Fibroblast of the aortic adventitia (primary cell): ENCODE measurements at places on chromosomes 13 and 19. TPM values are rescaled to one million over a fixed set of nuclear protein-coding genes. Genes with fewer than 3 reads are reported as not detected.

BRME1 gene
- total RNA-seq = 1.5 and 1.8 TPM in 2 replicates

SWSAP1 gene
- 0.41 and 0.45 TPM in 2 replicates for total RNA-seq

CYP4F2 gene
- not detected in 2 replicates for total RNA-seq

GRCh38 chr13:94031609-94032008, 447.9 kb downstream of the DCT start:
- peak; percentile 61 for DNase-seq

GRCh38 chr19:44582581-44583265, 30.6 kb upstream of the IGSF23 start:
- DNase-seq = peak; percentile 32

GRCh38 chr13:85737952-85738351, 61.3 kb downstream of the SLITRK6 start:
- no peak for DNase-seq

DNA sequence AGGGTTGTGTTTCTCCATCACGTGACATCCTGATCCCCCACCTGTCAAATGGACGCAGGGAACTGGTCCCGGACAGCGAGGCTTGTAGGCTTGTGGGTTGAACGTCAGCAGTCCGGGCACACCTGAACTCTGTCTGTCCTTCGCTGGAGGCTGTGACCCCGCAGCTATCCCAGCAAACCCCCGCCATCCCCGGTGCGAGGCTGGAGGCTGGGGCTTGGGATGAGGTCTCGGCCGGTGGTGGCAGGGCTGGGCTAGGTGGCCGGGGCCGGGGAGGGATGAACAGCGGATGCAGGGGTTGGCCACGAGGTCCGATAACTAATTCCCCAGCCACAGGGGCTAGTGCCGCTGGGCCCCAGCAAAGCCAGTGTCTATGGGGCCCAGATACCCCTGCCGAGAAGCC, 8.8 kb downstream of the LSM7 start:
- DNase-seq = no peak

- DNase-seq = no peak
Observed at GRCh38 chr13:77865622-77866021, 53.0 kb downstream of the EDNRB start.

DNA sequence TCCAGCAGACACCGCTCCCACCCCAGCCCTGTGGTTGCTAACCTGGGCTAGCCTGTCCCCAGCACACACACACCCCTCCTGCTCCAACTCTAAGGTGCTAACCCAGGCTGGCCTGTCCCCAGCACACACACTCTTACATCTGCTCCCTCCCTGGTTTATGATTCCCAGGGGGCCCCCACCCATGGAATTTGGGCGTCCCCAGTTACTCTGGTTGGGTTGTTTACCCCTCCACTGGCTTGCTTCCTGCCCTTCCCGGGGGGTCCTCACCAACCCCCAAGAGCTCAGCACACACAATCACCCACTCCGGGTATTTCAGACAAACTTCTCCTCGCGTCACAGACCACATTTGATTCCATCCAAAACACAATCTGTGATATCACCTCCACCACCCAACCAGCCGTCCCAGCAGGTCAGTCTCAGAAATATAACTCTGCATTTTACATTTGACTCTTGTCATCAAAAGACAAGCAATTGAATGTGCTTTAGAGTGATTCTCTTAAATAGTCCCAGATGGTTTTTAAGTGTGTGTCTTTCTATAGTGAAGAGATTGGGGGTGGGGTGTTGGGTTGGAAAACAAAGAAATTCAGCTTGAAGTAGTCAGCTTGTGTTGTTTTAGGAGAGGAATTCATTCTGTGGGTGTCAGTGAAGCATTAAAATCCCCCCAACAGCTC, 20.1 kb downstream of the COL4A2 start:
- no peak for DNase-seq
